ENCODE measurements at places on chromosomes 4 and X.
A peak's percentile ranks its signal among the peaks of the same experiment; 100 is the strongest.

DNA sequence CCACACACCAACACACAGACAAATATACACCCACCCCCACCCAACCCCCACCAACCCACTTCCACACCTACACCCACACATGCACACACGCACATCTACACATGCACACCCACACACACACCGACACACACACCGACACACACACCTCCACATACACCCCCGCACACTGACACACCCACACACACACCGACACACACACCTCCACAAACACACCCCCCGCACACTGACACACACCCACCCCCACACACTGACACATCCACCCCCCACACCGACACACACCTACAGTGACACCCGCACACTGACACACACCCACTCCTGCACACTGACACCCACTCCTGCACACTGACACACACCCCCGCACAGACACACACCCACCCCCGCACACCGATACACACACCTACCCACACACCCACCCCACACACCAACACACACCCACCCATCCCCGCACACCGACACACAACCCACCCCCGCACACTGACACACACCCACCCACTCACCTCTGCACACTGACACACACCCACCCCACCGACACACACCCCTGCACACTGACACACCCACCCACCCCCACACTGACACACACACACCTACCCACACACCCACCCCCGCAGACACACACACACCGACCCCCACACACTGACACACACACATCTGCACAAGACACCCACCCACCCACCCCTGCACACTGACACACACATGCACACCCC, 31.1 kb downstream of the FGFRL1 start:
- DNase-seq, result no peak

GRCh38 chr4:2915789-2916188, 47.4 kb downstream of the NOP14 start:
- DNase-seq, result no peak

DNA sequence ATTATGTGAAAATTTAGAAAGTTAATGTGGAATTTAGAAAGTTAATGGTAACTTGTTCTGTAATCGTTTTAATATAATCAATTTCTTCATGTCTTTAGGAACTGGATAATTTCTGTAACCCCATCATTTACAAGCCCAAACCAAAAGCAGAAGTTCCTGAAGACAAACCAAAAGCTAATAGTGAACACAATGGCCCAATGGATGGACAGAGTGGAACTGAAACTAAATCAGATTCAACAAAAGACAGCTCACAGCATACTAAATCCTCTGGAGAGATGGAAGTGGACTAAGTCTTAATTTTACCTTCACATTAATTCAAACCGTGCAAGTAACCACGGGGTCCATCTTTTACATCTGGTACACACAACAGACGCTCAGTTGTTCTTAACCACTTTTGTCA, 48.1 kb upstream of the PLK4 start:
- DNase-seq, result no peak

DNA sequence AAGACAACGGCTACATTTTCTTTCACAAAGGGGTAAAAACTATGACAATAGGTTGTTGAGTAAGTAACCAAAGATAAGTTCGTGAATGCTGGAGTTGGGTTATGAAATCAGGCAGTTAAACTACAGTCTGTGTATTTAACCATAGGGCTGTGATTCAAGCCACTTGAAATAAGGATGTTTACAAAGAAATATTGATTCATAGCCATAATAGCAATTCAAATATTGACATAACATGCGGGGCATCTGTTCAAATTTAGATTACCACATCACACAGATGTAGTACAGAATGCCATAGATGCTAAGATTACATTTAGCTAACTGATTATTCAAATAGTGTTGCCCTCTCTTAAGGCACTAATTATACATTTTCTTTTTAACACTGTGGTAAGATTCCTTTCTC, 364.1 kb downstream of the FSTL5 start:
- peak; percentile 83 for DNase-seq
